Hematopoietic multipotent progenitor cell (in vitro differentiated cells): ENCODE measurements at places on chromosomes 7 and 10.

GRCh38 chr7:18808026-18808425 lies 309.4 kb downstream of the TWIST1 start:
- DNase-seq, result no peak

GRCh38 chr7:32535162-32535702 lies 39.9 kb downstream of the AVL9 start:
- no peak for DNase-seq

GRCh38 chr7:70347463-70348254 lies 749.4 kb downstream of the AUTS2 start:
- no peak for DNase-seq

DNA sequence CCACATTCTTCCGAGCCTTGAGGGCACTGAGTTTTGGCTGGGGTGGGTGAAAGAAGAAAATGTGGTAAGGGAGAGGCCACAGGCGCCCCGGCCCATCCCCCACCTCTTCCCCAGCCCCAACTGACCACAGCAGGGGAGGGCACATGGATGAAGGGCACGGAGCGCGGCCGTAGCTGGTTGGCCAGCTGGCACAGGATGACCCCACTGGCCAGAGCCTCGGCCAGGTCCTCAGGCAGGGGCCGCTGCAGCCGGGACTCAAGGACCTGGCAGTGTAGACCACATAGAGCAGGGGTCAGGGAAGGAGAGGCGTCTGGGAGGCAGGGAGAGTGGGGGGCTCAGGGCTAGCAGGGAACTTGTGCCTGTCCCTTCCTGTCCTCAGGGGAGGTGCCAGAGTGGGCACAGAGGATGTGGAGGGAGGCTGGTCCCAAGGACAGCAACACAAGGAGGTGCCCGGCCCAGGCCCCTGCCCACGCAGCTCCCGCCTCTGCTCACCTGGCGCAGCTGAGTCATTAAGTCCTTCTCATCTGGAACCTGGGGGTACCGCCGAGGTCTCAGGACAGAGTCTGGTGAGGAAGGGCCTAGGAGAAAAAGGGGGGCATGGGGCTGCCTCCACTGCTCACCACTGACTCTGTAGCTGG lies 2.2 kb upstream of the SAP25 start:
- no peak for DNase-seq

- no peak for DNase-seq
These were observed 103.7 kb upstream of the VWC2 start for GRCh38 chr7:49669692-49670260.

- no peak for DNase-seq
These were observed 466.6 kb downstream of the XPNPEP1 start for GRCh38 chr10:109456566-109457301.

DNA sequence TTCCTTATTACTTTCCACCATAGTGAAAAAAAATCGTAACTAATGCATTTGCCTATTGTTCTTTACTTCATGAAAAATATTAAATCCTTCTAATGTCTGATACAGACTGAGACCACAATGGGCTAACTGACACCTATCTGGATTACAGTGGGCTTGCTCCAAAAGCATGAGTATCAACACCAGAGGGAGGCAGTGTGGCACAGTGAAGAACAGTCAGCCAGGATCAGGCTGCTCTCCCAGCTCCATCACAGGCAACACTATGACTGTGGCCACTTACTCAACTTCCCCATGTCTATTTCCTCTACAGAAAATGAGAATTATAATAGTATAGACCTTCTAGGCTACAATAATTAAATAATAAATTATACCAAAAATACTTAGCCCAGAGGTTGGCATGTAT lies 97.2 kb downstream of the SLC25A13 start:
- peak; percentile 34 for DNase-seq

- DNase-seq, result no peak
These were observed 5.1 kb downstream of the SCART1 start for GRCh38 chr10:133458710-133459453.

- no peak for DNase-seq
These were observed 286.4 kb downstream of the PRPF18 start for GRCh38 chr10:13873196-13873595.

- peak; percentile 69 for DNase-seq
These were observed 82.9 kb downstream of the KIAA1549 start for GRCh38 chr7:138898255-138898654.
